RPMI8226 (cell line): ENCODE measurements at places on chromosomes 7 and 10.
A peak's percentile ranks its signal among the peaks of the same experiment; 100 is the strongest.

DNA sequence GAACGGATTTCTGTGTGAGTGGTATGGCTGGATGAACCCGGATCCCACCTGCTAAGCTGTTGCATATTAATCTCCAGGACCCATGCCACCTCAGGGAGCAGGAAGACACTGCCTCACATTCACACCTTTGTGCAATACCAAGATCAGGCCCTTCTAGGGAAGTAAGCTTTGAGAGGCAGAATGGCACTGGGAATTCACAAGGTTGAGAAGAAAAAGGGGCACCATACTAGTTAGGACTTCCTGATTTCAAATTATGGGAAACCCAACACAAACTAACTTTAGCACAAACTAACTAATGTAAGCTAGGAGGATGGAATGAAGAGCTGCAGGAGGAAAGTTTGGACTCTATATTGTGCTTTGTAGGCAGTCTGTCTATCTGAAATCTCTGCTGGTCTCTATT is 71.3 kb downstream of the TBXAS1 start:
- no peak for DNase-seq

DNA sequence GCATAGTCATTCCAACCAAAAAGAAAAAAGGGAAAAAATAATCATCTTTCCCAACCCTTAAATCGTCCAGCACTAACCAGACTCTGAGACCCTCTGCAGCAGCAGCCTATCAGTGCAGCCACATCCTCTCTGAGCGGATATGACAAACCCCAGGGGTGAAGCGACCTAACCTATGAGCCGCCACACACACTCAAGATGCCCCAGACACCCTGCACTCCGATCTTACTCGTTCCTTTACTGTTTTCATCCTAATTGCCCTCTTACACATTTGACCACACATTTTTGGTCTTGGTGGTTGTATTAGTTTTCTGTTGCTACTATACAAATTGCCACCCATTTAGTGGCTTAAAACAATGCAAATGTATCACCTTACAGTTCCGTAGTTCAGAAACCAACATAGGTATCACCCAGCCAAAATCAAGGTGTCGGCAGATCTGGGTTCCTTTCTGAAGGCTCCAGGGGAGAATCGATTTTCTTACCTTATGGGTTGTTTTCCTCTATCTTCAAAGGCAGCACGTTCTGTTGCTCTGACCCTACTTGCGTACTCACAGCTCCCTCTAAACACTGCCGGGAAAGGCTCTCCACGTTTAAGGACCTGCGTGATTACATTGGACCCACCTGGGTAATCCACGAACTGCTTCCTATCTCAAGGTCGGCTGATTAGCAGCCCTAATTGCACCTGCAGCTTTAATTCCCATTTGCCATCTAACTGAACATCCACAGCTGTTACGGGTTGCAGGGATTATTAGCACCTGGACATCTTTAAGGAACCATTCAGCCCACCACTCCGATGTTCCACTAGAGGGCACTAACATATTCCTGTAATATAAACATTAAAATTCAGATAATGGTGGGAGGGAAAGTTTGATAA is 37.3 kb upstream of the PRSS1 start:
- DNase-seq: peak; percentile 64

GRCh38 chr7:68911754-68912153 is 686.5 kb upstream of the AUTS2 start:
- DNase-seq: no peak

- DNase-seq: no peak
Measured at GRCh38 chr7:101677797-101678479, 48.8 kb upstream of the MYL10 start.

GRCh38 chr7:132002343-132002968 is 446.0 kb upstream of the PODXL start:
- DNase-seq: no peak

GRCh38 chr7:19665399-19666008 is 43.3 kb downstream of the POLR1F start:
- peak; percentile 20 for DNase-seq

DNA sequence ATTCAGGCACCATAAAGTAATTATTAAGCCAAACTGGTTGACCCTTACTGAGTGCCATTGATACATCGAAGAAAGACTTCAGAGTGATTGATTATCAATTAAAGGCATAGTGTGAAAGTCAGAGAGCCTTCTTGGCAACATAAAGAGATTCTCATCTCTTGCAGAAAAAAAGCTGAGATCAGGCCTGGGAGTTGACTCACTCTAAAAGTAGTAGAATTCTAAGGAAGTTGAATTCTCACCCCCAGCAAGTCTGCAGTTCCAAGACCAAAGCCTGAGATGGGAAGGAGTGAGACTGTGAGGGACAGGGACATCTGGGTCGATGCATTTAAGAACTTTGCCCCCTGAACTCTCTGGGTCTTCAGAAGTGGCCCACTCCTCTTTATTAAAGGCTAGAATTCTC is 21.6 kb upstream of the ERCC6 start:
- no peak for DNase-seq

DNA sequence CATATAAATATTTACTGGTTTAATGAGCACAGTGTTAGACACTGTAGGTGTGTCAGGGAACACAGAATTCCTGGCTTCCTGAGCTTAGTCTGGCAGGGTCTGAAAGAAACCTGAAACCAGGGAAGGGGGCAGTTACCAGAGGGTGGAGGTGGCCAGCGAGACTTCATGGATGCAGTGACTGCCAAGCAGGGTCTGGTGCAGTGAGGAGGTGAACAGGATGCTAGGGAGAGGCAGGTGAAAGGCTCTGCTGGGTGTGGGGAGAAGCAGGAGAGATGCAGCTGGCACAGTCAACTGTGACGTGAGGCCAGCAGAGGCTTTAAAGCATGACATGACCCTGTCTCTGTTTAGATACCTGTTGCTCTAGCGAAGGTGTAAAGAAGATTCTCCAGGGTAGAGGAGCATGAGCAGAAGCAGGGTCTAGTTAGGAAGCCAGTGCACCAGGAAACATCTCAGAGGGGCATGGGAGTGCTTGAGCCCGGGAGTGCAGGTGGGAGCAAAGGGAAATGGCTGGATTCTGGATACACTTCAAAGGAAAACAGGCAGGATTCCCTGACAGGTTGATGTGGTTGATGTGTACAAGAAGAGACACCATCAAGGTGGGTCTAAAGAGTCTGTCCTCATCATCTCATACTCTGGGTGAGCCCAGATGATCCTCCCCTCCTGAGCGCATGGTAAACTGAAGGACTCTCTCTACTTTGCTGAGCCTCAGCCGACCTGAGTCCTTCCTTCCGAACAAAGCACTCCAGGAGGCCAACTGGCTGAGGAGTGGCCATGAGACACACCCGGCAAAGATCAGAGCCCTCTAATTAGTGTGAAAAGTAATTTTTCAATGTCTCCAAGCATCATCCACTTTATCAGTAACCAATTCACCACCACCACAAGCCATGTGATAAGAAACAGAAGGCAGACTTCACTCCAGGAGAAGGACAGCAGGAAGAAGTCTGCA is 186.8 kb downstream of the COBL start:
- DNase-seq: no peak
